ENCODE measurements at places on chromosomes 7 and 10.

DNA sequence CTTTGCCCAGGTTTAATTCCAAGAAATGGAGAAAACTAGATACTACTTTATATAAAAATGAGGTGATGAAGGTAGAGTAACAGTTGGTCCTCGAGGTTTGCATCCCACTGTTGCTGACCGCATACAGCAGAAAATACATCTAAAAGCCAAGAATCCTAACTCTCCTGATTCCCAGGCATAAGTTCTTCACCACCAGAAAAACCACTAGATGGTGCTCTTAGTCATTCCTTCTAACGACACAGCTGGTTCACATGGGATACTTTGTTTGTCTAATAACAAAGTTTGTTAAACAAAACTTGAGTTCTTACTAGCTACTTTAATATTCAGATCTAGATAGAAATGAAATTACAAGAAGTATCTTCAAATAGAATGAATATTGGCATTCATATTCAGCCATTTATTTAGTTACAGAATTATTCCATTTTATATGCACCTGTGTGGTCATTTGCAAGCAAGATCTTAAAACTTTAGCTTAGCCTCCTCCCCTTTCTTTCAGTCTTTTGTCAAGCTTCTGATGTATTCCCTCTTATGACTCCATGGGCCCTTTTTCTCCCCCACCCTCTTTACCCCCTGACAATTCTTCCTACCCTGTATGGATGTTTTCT lies 54.1 kb upstream of the CYP26C1 start:
- no peak for DNase-seq

DNA sequence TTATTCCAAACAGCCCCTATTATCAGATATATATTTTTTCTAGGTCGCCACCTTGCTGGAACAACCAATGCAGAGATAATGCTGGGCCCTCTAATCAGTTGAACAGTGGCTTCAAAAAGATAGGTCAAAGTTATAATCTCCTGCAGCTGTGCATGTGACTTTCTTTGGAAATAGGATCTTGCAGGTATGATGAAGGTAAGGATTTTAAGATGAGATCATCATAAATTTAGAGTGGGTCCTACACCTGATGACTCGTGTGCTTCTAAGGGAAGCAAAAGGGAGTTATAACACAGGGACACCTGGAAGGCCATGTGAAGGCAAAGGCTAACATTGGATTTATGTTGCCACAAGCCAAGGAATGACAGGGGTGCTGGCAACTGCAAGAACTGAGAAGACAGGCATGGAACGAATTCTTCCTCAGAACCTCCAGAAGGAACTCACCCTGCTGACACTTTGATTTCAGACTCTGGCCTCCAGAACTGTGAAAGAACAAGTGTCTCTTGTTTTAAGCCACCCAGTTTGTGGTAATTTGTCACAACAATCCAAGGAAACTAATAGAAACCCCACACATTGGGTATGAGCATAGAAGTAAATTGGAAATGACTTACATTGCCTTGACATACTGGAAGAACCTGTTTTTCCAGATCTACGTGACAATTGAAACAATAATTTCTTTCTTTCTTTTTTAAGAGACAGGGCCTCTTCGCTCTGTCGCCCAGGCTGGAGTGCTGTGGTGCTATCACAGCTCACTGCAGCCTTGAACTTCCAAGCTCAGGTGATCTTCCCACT lies 34.4 kb downstream of the CCDC71L start:
- DNase-seq: no peak

- no peak for DNase-seq
These were observed 39.1 kb upstream of the AASS start for GRCh38 chr7:122183106-122183505.

DNA sequence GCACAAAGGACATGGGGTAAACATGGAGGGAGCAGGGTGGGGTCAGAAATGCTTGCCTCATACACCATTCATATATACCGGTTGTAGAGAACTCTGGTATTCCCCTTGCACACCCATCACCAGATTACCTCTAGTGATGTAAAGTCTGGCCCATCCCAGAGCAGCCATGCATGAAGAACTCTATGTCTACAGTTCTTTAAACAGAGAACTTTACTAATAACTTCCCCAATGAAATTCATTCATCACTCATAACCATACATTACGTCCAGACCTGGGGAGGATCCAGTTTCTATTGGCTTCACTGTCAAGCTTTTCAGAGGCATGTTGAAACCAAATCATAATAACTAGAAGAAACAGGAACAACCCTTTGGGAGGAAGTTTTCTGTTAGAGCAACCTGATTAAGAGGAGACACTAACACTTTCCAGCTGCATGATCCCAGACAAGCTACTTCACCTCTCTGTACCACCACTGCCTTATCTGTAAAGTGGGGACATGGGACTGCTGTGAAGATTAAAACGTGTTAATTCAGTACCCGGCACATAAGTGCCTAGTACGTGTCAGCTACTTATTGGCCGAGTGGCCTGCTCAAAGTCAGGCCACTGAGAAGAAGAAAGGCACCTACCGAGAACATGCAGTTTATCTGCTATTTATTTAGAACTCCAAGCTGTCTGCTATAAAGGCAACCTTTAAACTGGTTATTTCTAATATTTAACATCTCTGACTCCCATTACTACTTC lies 59.7 kb downstream of the IGF2BP3 start:
- no peak for DNase-seq

DNA sequence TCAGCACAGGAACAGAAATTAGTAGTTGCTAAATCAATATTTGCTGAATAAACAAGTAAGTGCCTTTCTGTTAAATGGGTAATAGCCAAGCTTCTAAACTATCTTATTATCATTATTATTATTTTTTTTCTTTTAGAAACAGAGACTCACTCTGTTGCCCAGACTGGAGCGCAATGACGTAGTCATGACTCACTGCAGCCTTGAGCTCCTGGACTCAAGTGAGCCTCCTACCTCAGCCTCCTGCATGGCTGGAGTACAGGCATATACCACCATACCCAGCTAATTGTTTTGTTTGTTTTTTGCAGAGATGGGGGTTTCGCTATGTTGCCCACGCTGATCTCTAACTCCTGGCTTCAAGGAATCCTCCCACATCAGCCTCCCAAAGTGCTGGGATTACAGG lies 12.3 kb upstream of the ELN start:
- DNase-seq: no peak

DNA sequence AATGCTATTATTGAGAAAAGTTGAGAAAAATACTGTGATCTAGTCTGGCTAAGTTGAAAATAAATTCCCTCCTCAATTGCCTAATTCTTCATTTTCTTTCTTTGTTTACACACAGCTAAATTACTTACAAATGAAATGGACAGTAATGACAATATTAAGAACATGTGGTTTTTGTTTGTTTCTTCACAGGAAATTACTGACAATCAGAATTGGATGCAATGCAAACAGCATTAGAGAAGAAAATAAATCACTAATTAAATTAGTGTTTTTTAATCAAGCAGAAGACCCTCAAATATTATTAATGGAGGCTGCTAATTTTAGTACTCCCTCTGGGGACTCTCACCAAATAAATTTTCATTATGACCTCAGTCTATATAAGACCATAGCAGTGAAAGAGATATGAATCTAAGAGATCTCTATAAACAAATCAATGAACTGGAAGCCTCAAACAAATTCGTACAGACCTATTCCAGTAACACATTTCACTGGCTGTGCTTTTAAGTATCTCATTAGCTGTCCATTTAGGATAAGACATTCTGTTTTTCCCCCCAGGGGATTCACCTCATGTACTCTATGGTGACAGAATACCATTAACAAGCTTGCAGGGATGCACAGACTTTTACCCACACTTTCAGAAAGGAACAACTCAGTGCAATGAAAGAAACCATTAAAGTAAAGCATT lies 202.0 kb upstream of the DGKB start:
- no peak for DNase-seq

DNA sequence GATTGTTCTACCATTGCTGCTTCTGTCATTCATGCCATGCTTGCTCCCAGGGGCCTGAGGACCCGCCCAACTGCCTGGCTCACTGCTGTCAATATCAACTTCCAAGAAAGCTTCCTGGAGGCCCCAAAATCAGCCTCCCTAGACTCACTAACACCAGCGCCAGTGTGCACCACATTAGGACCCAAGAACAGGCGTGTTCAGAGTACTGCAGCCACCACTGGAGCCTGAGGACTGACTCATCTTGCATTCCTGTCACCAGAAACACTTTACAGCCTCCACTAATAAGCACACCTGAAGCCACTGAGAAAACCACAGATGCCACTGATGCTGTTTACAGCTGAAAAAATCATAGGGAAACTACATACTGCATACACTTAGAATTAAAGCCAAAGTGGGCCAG lies 1284.3 kb downstream of the TYW1 start:
- DNase-seq: no peak

DNA sequence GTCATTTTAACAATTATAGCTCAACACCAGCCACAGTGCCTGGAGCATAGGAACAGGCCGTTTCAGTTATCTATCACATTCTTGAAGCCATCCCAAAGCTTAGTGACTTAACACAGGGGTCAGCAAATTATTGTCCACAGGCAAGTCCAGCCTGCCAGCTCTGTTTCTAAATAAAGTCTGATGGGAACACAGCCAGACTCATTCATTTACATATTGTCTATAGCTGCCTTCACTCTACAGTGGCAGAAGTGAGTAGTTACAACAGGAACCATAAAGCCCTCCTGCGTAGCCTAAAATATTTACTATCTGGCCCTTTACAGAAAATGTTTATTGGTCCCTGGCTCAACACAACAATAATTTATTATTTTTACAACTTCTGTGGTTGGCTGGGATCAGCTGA lies 407.5 kb upstream of the AUTS2 start:
- DNase-seq: no peak

DNA sequence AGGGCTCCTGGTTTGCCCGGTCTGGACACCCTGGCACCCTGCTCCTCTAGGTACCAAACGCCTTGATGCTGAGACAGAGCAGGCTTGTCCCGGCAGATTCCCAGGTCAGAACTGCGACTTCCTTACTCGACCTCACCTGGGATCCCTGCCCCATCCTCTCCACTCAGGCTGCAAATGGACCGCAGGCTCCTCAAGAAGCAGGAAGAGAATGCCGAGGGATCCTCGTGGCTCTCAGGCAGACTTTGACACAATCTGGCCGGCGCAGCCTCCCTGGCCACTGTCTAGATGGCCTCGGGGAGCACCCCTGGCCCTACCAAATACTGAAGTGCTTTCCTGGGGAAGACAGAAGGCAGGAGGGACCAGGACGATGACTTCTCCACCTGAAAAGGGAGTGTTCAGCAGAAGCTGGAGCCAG lies 421 bp upstream of the NODAL start:
- DNase-seq: no peak

DNA sequence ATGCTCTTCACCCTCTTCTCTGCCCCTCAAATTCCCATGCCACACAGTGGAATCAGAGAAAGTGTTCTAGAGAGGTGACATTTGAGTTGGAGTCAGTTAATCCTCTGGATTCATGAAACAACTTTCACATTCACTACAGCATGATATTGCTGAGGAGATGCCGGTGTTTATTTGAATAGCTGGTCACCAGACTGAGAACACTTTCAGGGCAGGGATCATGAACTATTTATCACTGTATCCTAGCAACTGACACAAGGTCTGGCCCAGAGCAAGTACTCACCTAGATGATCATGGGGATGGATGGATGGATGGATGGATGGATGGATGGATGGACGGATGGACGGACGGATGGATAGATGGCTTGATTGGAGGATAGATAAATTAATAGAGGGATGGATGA lies 116.7 kb upstream of the ZMIZ1 start:
- DNase-seq: no peak

DNA sequence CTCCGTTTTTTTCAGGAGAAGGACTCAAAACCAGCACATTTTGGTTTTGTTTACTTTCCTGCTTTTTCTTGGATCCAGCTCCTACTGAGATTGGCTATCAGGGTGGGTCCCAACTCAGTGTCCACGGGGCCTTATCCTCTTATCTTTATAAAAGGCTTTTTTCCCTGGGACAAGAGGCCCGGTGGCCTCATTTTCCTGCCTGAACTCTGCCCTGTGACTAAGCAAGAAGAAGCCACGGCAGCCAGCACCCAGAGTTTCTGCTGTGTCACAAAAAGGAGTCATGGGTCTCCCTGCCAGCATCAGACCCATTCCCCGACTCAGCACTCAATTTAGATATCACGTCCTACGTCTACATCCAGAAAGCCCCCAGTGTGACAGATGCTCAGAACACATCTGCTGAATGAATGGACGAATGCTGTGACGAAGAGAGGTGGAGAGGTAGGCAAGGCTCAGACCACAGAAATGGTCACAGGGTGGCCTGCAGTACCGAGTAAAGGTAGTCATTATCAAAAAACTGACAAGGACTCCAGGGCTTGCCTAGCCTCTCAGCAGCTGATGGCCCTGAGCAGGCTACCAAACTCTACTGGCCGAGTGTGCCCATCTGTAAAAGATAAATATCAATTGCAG lies 16.7 kb downstream of the DLG5 start:
- no peak for DNase-seq

GRCh38 chr7:19621740-19622139 lies 87.1 kb downstream of the POLR1F start:
- no peak for DNase-seq

DNA sequence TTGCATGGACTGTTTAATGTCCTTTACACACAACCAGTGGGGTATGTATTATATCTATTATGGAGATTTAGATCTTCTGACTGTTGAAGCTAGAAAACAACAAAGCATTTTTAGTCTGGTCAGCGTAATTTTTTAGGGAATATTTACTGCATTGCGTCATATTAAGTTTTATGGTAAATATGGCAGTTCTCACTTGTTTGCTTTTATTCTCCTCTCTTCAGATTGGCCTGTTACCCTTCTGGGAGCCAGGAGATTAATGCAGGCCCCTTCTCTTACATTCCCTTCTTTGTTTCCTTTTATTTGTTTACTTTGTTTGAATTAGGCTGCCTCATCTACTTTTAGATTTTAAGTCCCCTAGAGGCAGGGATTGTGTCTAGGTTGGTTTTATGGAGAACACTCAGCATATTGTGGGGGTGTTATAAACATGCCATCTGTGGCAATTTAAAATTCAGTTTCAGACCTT lies 13.8 kb downstream of the UBE2D1 start:
- no peak for DNase-seq

DNA sequence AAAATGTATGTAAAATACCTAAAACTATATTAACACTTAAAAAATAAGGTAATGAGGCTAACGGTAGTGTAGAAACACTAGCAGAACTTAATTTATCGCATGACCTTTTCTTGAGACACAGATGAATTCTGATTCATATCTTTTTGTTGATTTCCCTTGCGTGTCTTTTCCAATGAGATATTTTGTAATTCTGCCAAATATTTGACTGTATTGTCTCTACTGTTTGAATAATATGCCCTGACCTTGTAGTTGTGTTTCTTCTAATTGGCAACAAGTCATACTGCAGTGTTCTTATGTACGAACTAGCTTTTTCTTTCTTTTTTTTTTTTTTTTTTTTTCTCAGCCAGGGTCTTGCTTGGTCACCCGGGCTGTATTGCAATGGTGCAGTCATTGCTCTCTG lies 9.2 kb upstream of the ABCB1 start:
- DNase-seq: no peak

- no peak for DNase-seq
These were observed 160.6 kb downstream of the FGFR2 start for GRCh38 chr10:121437596-121437995.

- peak; percentile 16 for DNase-seq
These were observed 173.9 kb upstream of the SP4 start for GRCh38 chr7:21253740-21254687.

GRCh38 chr7:50792342-50793119 lies 9.8 kb upstream of the GRB10 start:
- DNase-seq: no peak

- DNase-seq: no peak
These were observed 473.5 kb upstream of the AKR1E2 start for GRCh38 chr10:4352414-4352961.
